ENCODE measurements at places on chromosomes 5 and 9.

DNA sequence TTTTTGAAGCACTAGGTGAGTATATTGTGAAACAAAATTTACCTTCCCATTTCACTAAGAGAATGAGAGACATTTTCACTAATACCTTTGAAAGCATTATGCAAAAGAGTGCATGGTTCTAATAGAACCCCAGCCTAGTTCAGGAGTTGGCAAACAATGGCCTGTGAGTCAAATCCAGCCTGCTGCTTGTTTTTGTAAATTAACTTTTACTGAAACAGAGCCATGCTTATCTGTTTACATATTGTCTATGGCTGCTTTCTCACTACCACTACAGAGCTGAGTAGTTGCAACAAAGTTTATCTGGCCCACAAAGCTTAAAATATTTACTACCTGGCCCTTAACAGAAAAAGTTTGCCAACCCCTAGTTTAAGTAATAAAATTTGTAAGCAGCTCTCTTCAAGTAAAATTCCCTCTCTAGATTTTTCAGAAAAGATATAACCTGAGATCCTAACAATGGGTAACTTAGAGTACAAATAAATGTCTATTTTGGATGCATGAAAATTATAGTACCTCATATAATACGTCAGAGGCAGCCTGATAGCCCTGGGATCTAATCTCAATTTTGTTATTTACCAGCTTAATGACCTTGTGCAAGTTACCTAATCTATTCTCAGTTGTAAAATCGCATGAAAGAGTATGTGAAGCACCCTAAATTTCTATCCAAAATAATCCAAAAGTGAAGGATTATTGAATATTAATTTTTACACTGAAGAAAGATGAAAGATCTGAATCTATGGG is 50.7 kb upstream of the ARL15 start:
- no peak for DNase-seq

DNA sequence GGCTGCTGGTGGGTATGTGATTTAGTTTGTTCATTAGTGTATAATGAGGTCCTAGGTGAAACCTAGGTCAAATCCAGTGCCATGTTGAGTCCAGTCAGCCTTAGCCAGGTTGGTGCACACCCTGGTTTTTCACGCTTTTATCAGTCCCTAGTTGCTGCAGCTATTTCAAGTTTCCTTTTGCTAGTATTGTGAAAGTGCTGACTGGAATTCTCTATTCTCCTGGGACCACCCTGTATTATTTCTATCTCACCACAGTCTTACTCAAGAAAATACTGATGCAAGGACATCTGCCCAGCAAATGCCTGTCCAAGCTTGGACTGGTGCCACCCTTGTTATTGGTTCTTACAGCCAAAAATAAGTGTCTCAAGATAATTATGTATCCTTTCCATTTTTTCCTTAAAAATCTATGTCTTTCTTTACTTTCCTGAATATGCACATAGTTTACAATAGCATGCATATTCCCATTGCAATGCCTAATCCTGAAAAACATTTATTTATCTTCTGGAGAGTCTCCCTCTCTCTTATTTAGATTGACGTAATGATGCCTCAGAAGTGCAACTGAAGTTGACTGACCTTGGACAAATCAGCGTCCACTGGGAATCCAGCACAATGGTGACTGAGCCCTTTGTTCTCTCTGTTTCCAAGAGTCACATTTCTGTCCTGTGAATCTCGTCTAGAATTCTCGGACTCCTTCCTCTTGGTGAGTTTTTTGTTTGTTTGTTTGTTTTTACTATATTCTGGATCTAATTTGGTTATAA is 1075.0 kb downstream of the CDH9 start:
- DNase-seq, result no peak

DNA sequence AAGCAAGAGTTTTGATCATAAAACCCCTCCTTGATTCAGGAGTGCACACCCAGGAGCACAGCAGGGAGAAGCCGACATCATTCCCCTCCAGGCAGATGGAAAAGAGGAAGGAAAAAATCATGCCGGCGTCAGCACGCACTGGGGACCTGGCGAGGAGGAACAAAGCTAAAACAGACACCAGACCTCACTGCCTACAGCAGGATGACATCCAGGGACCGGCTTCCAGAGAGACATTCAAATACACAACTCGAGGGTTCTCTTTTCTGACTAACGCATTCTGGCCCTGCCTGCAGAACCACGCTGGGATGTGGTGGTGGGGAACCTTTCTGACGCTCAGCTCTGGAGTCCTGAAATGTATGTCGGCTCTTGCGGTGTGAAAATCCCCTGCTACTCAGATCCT is 2.7 kb downstream of the UBAC1 start:
- no peak for DNase-seq

DNA sequence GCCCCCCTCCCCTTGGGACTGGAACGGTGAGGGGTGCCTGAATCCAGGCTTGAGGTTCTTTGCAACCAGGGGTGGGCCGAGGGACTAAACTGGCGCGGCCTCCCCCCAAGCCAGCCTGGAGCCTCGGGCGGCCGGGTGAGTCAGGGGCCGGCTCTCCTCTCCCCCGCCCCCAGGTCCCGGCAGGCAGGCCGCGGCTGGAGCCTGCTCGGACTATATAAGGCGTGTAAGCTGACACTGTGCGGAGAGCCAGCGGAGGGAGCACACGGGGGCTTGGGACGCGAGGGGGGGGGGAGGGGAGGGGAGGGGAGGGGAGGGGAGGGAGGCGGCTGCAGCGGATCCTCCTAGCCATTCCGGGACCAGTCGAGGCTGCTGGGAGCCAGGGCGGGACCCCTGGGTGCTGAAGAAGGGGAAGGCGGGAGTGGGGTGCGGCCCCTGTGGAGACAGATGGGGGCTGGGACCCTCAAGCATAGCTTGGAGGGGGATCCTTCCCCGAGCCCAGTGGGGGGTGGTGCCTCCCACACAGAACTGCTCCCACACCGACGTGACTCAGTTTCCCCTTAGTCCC is 595 bp downstream of the PDLIM7 start:
- DNase-seq, result no peak
